GM19239 (cell line): ENCODE measurements at places on chromosomes 16 and 17.

DNA sequence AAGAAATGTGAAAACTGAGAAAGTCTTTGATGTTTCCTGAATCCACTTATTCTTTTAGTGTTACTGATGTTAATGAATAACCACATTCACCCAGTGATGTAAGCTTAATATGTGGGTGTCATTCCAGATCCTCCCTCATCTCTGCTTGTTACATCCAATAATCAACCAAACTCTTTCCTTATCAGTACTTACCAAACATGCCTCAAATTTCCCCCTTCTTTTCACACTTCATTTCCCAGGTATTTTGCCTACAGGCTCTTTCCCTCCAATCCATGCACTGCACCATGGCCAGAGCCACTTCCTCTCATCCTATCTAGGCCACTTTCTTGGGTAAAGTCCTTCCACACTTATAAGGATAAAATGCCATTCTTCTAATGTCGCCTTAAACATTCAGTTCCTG is 451.5 kb downstream of the NPIPA7 start:
- DNase-seq = no peak

- DNase-seq = no peak
Observed at GRCh38 chr17:6868582-6868981, 37.1 kb upstream of the TEKT1 start.

DNA sequence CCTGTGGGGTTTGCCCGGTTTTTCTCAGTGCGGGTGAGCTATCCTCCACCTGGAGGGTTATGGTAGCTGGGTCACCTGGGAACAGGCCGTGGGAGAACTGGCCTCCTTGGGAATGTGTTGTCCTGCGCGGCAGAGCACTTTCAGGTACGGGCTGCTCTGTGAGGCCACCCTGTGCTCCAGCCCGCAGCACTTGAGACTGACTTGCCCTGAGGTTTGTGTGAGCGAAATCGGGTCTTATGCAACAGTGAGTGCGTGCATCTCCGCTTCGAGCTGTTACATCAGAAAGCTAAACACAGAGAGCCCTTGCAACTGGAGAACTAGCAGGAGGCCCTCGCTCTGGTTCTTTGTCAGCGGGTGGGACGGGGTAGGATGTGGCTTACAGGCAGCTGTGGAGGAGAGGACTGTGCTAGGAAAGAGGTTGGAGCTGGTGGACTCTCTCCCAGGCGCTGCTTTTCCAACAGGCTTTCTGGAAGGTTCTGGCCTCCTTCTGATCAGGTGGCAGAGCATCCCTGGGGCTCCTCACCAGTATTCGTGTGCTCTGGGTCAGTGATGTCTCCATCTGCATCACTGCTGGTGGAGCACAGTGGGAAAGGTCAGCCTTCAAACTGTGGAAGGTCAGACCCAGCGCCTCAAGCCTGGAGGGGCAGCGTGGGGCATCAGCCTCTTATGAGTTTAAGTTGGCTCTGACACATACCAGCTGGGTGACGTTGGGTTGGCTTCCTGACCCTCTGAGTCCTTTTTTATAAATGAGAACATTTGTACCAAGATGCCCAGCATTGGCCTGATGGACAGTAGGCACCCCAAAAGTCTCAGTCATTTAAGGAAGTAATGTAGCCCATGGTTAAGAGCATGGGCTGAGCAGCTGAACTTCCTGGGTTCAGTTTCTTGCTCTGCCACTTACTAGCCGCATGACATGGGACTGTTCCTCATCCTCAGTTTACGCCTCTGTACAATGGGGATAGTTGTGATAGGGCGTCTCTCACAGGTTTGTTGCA is 76.3 kb downstream of the KSR1 start:
- no peak for DNase-seq

GRCh38 chr17:58083491-58084316 is 485 bp downstream of the DYNLL2 start:
- peak; percentile 69 for DNase-seq

- no peak for DNase-seq
Observed at GRCh38 chr17:64203630-64204029, 59.4 kb downstream of the TEX2 start.

DNA sequence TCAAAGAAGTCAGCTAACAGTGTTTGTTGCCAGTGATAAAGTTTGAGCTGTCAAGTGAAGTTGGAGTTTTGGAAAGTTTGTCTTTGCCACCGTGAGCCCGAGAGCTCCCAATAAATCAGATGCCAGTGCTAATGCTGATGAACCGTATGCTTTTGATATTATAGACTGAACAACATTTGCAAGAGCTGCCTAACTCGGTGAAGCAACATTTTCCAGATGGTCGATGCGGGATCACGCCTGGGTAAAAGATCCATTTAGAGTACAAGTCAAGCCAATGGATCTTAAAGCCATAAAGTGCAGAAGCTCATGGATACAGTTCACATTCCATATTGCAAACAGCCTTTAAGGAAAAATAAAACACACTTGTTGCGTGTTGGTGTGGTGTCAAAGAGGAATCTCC is 9.6 kb downstream of the BANP start:
- no peak for DNase-seq

DNA sequence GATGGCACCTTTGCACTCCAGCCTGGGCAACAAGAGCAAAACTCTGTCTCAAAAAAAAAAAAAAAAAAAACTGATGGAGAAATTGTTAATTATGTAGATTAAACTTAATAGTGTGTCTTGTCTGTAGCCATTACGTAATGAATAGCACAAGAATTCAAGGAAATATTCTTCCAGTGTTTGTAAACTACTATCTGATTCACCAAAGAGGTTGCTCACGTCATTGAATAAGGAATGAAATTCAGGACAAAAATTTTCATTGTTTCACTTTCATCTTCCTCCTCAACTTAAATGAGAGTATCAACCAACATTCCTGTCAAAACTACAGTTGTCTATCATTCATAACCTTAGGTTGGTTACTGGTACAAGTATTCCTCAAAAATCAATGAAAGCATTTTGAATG is 30.7 kb upstream of the MYO18A start:
- no peak for DNase-seq

DNA sequence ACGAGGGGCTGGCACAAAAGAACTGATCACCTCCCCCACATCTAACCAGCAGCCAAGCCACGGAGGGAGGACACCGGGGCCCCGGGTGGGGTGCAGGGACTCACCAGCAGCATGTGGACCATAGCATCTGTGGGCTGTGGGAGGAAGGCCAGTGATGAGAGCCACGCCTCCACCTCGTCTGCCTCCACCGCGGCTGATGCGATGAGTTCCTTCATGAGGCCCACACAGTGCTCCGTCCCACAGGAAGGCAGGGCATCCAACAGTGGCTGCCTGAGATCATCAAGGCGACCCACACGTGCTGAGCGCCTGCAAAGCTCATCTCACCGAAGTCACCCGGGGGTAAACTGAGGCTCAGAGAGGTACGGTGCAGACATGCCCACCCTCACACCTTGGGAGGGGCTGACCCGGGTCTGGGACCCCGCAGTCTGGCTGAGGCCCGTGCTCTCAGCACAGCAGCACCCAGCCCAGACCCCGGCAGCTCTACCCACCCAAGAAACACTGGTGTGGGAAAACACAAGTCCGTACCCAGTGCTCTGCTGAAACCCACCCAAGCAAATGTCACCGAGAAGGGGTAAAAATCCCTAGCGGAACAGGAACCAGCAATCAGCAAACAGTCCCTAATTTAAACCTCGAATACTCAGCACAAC is 85.9 kb downstream of the LITAF start:
- no peak for DNase-seq

GRCh38 chr17:73747221-73748002 is 103.2 kb upstream of the SDK2 start:
- DNase-seq = no peak

GRCh38 chr17:64534187-64534586 is 27.4 kb downstream of the CEP95 start:
- no peak for DNase-seq

DNA sequence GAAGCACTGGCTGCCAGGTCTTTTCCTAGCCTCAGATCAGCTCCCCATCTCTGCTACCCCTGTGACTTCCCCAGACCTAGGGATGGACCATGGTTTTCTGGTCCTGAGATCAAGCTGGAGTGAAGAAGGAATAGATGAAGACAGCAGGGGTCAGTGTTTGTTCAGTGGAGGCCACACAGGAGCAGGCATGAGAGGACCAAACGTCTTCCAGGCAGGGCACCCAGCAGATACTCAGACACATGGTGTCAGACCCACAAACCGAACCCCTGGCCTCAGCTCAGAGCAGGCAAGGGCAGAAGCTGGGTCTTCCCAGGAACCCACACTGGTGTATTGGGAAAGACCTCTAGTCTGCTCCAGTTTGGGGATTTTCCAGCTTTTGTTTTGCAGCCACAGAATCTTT is 189.7 kb downstream of the IRX5 start:
- DNase-seq = no peak
